ENCODE measurements at places on chromosomes 5 and 9. TPM values are rescaled to one million over a fixed set of nuclear protein-coding genes. Genes with fewer than 3 reads are reported as not detected.

GRCh38 chr5:135079760-135080159, 45.7 kb upstream of the PITX1 start:
- H3K4me3 ChIP-seq = no peak overlapping the region
- H3K27ac ChIP-seq = no peak overlapping the region
- H3K27me3 ChIP-seq = no peaks in the 10 kb centered on the region
- no peaks in the 10 kb centered on the region for H3K4me1 ChIP-seq
- DNase-seq = no peak

- peaks cover 28% of the 10 kb centered on the region for H3K27me3 ChIP-seq
- no peaks in the 10 kb centered on the region for H3K36me3 ChIP-seq
- no peaks in the 10 kb centered on the region for H3K4me1 ChIP-seq
- no peak for DNase-seq
These were observed 17.8 kb upstream of the SLC6A19 start for GRCh38 chr5:1183424-1184162.

DNA sequence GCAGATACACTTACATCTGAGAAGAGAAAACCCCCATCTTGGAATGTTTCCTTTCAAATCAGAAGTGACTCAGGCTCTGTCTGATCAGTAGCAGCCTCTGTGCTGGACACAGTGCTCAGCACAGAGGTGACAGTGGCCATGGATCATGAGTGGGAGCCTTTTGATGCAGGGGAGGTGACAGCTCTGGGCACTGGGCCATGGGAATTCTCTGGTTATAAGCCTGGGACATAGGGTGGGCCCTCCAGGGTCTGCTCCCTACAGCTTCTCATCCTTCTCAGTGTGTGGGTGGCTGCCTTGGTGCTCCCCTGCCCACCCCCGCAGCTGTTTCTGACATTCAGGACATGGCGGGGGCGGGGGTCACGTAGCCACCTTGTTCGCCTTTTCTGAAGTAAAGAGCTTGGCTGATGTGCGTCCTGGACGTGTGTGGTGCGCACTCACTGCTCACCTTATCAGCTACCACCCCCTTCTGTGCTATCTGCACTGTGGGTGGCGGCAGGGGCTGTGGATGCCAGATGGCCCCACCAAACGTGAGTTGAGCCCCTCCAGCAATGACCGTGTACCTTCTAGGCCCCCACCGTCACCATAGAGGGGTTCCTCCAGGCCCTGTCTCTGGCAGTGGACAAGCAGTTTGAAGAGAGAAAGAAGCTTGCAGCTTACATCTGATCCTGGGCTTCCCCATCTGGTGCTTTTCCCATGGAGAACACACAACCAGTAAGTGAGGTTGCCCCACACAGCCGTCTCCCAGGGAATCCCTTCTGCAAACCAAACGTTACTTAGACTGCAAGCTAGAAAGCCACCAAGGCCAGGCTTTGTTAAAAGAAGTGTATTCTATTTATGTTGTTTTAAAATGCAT, 24.0 kb downstream of the TRIP13 start:
- no peaks in the 10 kb centered on the region for H3K27me3 ChIP-seq
- H3K27ac ChIP-seq = no peak overlapping the region
- no peak for DNase-seq
- no peaks in the 10 kb centered on the region for H3K36me3 ChIP-seq
- no peaks in the 10 kb centered on the region for H3K4me1 ChIP-seq

DNA sequence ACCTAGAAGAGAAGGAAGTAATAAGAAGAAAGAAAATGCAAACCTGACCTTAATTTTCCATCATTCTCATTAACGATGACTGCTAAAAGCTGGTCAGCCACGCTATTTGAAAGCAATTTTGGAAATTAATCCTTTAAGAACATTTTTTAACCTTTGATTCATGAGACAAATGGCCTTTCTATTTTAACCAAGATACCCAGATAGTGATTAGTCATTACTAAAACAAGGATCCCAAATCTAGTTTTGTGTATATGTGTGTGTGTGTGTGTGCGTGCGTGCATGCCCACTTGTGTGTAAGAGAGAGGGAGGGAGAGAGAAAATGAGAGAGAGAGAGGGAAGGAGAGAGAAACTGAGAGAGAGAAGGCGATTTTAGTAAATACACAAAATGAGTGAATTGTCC, 329.5 kb downstream of the DEPDC1B start:
- no peak for DNase-seq
- H3K27me3 ChIP-seq = no peaks in the 10 kb centered on the region
- peaks cover 6% of the 10 kb centered on the region for H3K4me1 ChIP-seq
- H3K4me3 ChIP-seq = no peak overlapping the region

- H3K27me3 ChIP-seq = no peaks in the 10 kb centered on the region
- no peaks in the 10 kb centered on the region for H3K4me1 ChIP-seq
- DNase-seq = no peak
- H3K27ac ChIP-seq = no peak overlapping the region
These were observed 28.3 kb downstream of the TPD52L3 start for GRCh38 chr9:6356441-6356840.

DNA sequence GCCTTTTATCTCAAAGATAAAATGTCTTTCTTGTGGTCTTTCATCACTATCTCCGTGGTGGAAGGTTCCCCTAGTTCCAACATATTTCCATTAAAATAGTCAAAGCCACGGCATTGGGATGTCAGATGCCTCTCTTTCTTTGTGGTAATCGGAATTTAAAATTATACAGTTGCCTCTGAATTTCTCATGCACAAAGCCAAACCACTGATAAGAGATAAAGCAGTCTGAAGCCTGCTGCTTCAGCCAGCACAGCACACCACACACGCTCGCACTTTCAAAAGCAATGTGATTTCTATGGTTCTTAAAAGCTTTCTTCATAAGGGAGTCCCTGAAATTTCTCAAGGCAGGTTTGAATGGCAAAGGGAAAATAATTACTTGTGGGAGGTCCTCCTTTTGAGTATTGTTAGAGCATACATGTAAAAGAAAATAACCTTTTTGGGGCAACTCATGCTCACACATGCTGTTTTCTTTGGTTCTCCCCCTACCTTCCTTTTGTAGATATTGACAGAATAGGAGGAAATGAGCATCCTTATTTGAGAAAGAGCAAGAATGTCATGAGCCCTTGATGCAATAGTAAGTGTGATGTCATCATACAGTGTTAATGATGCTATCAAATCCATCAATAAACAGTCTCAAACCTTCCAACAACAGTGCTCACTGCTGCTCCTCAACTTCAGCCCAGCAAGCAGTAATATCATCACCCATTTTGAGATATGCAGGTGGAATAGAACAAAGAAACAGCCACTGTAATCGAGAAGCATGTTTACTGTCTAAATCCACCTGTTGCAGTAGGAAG, 85.7 kb upstream of the PPP1R2B start:
- no peak overlapping the region for H3K27ac ChIP-seq
- H3K4me1 ChIP-seq = no peaks in the 10 kb centered on the region
- DNase-seq = no peak
- no peak overlapping the region for H3K4me3 ChIP-seq
- no peaks in the 10 kb centered on the region for H3K36me3 ChIP-seq

DNA sequence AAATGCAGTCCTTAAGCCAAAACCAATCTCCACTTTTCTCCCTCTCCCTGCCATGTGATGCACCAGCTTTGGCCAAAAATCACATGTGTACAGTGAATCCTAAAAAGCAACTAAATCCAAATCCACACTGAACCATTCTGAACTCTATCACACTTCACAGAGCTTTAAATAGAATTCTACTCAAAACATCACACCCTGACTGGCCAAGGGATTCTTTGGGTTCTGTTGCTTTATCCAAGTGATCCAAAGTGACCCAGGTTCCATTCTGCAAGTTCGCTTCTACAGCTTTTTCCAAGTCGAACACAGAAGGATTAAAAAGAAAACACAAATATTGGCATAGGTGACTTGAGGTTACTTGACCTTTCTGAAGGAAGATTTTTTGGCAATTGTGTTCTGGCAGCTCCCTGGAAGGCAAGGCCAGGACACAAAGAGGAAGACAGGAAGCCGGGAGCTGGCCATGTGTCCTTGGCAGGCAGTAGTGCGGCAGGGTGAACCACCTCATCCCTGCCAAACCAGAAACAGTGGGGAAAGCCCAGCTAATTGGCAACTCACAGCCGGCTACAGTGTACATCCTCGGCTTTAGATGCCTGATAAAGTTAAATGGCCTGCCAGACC, 115.0 kb downstream of the NFIB start:
- peak overlapping the region; percentile 74 for H3K27ac ChIP-seq
- H3K36me3 ChIP-seq = no peaks in the 10 kb centered on the region
- no peaks in the 10 kb centered on the region for H3K27me3 ChIP-seq
- H3K4me1 ChIP-seq = no peaks in the 10 kb centered on the region
- peak; percentile 86 for DNase-seq

- H3K27me3 ChIP-seq = no peaks in the 10 kb centered on the region
- H3K36me3 ChIP-seq = no peaks in the 10 kb centered on the region
- H3K27ac ChIP-seq = no peak overlapping the region
- H3K4me3 ChIP-seq = no peak overlapping the region
- H3K4me1 ChIP-seq = no peaks in the 10 kb centered on the region
These were observed 71.1 kb downstream of the ACER2 start for GRCh38 chr9:19479874-19480273.

GRCh38 chr9:78666818-78667414, 370.0 kb downstream of the PSAT1 start:
- no peaks in the 10 kb centered on the region for H3K27me3 ChIP-seq
- DNase-seq = no peak
- H3K4me1 ChIP-seq = no peaks in the 10 kb centered on the region
- H3K27ac ChIP-seq = no peak overlapping the region
- H3K4me3 ChIP-seq = no peak overlapping the region

DNA sequence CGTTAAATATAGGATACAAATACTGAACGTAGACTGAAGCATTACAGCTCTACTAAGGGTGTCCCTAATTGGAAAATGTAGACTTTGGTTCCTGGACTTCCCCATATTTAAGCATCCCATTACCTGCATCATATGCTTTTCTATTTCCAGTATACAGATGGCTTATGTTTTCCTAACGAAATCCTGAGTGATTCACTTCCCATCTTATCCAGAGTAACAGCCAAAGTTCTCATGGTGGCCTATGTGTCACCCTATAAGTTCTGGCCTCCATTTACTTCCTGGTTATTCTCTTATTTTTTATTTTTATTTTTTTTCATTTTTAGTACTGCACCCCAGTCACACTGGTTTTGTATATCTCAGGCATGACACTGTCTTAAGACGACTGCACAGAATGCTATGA, 552.3 kb downstream of the PRDM9 start:
- H3K27me3 ChIP-seq = no peaks in the 10 kb centered on the region
- H3K27ac ChIP-seq = no peak overlapping the region
- H3K36me3 ChIP-seq = no peaks in the 10 kb centered on the region
- no peak for DNase-seq

DNA sequence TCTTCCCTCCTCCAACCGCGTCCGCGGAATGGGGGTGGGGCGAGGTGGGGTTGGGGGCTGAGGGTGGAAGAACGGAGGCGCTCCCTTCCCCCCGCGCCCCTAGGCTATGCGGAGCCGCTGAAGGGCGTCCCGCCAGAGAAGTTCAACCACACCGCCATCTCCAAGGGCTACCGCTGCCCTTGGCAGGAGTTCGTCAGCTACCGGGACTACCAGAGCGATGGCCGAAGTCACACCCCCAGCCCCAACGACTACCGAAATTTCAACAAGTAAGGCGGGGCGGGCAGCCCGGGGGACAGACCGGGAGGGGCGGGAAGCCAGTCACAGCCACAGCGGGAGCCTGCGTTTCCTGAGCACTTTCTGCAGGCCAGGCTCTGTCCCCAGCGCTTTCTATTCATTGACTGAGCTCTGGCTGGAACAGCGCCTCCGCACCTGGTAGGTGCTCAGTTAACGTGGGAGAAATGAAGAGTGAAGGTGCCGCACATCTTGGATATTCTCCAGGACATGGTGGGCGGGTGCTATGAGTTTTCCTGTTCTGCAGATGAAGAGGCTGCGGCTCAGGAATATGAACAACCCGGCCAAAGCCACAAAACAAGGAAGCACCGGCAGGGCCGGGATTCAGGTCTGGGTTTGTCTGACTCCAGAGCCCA, 11.3 kb downstream of the MYOZ3 start:
- DNase-seq = peak; percentile 79
- H3K27ac ChIP-seq = no peak overlapping the region
- peaks cover 10% of the 10 kb centered on the region for H3K27me3 ChIP-seq
- H3K36me3 ChIP-seq = no peaks in the 10 kb centered on the region

GRCh38 chr5:122375801-122376200, 63.8 kb downstream of the SNCAIP start:
- no peaks in the 10 kb centered on the region for H3K27me3 ChIP-seq
- no peak overlapping the region for H3K4me3 ChIP-seq
- no peak for DNase-seq
- no peak overlapping the region for H3K27ac ChIP-seq
- no peaks in the 10 kb centered on the region for H3K36me3 ChIP-seq
- H3K4me1 ChIP-seq = peaks cover 15% of the 10 kb centered on the region

Gene HRH2
- total RNA-seq = 1.1 TPM

Gene FST
- 6.1 TPM for total RNA-seq

Gene AIF1L
- total RNA-seq = 2.5 TPM

Gene CCL28
- 0.71 TPM for total RNA-seq

Gene ROPN1L
- not detected for total RNA-seq

Gene LAMC3
- 0.14 TPM for total RNA-seq

Gene MROH2B
- total RNA-seq = not detected

Gene SUSD3
- total RNA-seq = 1.9 TPM

Measured in sigmoid colon (tissue), 7 donors.